ENCODE measurements at places on chromosomes 16 and 17.
A peak's percentile ranks its signal among the peaks of the same experiment; 100 is the strongest.

DNA sequence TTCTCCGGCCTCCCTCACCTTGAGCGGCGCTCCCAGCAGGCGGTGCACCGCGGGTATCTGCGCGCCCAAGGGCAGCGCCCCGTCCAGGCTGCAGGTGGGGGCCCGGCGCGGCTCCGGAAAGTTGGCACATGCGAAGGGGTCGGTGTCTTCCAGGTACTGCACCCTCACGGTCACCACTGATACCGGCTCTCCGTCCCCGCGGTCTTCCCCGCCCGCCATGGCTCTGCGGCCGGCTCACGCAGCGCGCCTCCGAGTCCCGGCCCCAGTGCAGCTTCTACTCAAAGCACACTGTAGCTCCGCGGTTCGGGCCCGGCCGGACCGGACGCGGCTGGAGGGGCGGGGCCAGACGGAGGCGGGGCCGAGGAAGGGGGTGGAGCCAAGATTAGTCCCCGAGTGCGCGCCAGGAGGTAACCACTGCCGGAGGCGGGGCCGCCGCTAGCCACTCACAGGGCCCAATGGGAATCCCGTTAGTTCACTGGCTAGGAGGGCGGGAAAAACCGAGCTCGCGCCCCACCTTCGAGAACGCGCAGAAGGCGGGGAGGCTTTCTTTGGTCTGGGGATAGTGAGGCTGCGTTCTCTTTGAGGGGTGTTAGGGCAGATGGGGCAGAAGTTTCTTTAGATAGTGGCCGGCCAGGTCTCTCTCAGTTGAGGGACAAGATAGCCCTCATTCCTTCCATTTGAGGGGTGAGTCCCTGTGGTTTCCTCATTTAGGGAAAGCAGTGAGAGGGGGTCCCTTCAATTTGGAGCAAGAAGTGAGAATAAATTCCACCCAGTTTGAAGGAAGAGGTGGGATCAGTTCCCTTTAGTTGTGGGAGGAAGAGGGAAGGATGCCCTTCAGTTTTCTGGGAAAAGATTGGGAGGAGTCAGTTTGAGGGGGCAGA is at the start of gene FHOD1:
FHOD1 (minus strand) TSS at position 290 of the 881 bp plus-strand sequence; CDS start at position 219, 71 bp downstream.
- DNase-seq: peak; percentile 97

DNA sequence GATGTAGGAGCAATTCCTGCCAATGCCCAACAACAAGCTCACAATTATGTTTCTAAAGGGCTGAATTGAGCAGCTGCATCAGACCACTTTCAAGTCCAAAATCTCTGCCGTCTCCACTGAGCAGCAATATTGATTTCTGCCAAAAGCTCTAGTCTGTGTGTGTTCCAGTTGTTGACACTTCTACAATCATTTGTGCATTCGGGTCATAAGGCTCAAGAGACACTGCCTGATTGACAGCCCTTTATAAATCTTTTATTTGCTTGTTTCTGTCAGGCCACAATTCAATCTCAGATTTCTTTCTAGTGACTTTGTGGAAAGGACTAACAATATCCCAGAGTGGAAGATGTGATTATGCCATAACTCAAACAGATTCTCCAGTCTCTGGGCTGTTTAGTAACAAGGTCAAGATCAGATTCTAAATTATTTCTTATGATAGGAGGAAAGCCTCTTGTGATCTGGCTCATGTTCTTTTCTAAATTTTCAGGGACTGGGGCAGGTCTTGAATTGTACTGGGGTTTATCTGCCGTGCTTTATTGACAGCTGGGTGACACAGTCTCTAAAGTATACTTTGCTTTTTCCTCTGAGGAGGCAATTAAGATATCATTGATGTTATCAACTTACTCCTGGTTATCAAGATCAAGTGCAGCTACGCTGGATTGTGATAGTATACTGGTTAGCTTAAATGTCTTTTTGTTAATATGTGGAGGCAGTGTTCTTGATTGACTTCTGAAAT is 377.1 kb downstream of the CNTNAP4 start:
- DNase-seq: no peak

DNA sequence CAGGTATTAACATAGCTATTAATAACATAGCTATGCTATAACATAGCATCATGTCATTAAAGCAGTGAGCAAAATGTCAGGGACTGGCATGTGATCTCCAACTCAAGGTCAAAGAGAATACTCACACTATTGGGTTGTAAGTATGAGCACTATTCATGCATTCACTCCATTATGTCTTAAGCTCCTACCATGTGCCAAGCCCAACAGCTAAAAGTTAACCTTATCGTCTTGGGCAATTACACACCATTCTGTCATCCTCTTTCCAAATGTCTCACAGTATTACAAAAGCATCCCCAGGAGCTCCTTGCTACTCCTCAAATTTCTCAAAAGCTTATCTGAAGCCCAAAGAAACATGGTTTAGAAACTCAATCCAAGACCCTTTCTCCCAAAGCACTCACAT is 22.0 kb upstream of the NOG start:
- no peak for DNase-seq

DNA sequence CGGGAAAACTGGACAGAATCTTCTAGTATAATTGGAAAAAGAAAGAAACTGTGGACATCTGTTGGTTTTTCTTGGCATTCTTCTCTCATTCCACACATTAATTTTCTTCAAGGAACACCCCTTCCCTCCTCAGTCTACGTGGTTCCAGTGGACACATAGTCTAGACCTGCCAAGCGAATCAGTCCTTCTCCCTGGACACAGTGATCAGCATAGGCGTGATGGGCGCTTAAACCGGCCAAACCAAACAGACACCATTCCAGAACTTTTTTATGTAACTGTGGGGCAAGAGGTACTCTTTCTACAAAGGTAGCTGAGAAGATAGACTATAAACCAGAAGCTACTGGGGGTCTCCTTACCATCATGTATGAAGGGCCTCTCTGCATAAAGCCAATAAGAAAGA is 121.8 kb upstream of the COX10 start:
- DNase-seq: peak; percentile 24

DNA sequence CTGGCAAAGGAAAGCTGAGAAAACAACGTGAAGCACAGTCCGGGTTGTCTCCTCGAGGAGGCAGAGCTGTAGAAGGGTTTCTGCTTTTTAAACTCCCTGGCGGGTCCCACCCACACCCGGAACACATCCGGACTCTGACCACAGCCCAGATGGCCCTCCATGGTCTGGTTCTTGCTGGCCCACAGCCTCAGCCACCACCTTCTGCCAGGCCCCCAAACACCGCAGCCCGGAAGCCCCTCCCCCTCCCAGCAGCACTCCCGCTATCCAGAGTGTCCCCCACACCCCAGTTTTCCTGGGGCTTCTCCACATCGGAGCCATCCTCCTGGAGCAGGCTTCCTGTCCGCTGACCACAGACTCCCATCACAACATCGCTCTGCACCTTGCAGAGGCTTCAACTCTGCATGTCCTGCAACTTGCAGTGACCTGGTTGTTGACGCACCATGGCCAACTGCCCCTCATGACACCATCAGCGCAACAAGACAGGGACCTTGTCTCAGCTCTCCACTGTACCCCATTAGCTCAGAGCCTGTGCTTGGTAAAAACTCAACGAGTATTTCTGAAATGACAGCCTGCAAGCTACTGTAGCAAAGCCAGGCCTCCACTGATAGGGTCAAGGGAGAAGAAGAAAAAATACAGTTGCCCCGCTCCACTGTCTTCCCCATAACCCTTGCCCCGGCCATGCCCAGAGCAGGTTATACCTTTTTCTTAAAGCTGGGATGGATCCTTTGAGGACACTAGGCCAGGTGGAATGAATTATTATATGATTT is 129.8 kb downstream of the C16orf78 start:
- DNase-seq: no peak

DNA sequence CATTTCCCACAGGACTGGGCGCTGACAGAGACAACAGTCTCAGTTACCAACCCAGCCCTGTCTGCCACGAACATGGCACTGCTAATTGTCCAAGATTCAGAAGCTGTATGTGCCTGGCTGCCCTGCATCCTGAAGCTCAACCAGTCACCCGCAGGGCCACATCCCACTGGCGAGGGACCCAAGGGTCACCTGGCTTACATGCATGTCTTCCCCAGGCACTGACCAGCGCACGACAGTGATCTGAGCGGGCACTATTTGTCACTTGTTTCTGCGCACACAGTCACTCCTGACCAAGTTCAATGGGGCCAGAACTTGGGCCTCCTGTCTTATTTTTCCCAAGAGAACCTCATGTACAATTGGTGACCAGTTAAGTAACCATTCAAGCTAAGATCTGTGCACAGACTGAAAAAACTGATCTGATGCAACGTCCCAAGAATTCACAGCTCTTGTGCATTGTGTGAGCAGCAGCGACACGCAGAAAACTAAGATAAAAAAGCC is 13.1 kb downstream of the USP7 start:
- peak; percentile 68 for DNase-seq

DNA sequence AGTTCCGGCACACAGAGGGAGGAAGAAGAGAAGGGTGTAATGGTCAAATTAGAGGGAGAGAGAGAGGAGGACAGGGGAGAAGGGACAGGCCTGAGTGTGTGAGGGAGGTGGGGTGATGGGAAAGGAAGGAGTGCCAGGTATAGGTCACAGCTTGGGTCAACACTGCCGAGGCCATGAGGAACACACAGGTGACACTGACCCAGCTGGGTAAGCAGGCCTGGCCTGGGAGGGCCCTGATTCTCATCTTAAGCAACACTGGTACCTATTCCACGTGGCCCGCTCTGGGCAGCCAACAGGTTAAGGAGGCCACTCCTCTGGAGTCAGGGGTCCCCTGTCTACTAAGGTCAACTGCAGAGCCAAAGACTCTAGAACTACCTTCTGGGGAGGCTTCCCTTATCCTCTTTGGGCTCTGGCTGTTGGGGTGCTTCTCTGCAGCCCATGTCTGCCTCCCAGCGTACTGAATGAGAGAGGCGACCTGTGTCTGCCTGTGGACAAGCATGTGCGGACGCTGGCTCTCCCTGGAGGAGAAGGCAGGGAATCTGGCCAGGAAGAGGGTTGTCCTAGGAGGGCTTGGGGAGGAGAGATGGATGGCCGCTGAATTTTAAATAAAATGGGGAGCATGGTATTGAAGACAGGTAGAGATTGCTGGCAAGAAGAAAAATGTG is 57.6 kb downstream of the RGS9 start:
- DNase-seq: no peak

DNA sequence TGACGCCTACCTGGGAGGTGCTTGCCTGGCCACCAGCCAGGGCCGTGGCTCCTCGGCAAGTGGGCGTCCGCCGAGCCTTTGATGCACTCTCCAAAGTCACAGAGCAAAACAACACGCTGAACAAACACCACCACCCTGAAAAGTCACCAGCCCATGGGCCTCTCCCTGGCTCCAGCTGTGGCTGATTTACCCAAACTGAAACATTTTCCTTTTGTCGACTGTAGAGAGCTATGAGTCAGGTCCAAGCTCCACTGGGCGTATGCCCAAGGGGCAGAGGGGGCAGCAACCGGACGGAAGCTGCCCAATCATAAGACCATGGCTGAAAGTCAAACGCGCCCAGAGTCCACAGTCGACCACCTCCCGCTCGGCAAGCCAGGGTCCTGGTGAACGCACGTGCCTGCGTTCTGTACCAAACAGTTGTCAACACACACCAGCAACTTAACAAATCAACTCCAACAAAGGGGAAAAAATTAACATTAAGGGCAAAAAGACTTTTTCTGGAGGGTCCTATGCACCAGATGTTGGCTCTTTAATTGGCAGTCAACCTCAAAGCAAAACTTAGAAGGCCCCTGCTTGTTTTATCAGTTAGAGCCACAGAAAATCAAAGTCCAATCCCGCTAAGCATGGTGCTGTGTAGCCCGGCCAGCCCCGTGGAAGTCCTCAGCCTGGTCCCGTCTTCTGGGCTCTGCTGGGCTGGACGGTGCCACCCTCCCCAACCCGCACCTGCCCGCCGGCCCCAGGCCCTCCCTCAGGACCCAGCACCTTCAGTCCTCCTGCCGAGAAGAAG is 47.3 kb downstream of the TBC1D16 start:
- DNase-seq: peak; percentile 84

- no peak for DNase-seq
Observed at GRCh38 chr17:14352136-14352535, 51.3 kb downstream of the HS3ST3B1 start.

DNA sequence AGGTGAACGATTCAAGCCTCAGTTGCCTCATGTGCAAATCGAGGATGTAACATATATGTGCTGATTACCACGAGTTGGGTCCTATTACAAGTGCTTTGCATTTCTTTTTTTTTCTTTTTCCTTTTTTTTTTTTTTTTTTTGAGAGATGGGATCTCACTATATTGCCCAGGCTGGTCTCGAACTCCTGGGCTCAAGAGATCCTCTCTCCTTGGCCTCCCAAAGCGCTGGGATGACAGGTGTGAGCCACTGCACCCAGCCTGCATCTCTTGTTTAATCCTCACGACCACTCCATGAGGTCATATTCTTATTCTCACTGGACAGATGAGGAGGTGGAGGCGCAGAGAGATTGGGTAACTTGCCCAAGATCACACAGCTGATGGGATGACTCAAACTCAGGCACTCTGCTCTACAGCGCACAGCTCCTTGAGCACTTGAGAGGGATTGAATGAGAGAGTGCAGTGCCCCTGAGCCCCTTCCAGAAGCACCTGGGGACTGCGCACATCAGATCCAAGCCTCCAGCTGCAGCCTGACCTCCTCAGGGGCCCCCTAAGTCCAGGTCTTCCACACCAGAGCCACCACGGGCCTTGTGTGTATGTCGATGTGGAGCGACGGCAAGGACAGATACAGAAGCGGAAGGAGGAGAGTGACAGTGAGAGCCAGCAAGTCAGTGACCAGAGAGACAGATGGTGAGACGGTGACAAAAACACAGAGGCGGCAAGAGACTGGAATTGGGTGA is 4.9 kb downstream of the STX1B start:
- no peak for DNase-seq

GRCh38 chr17:73833775-73834488 is 189.7 kb upstream of the SDK2 start:
- peak; percentile 14 for DNase-seq

DNA sequence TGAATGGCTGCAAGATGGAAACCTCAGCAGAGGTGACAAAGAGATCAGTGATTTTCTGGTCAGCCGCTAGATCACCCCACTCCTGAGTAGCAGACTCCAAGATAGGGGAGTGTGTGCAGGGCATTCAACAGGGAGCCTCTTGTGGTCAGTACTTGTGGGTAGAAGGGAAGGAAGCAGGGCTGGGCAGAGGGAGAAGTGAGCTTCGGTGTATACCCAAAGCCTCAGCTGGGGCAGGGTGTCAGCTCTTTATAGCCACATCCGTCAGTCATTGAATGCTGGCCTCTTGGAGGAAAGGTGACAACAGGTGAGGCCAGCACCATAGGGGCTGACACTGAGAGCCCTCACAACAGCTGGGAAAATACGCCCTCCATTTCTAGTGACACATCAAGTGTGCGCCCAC is 2.2 kb upstream of the SLC12A3 start:
- no peak for DNase-seq

- no peak for DNase-seq
Observed at GRCh38 chr16:17367036-17367435, 103.7 kb downstream of the XYLT1 start.

All from astrocyte of the hippocampus (primary cell).